SJSA1 (cell line): ENCODE measurements at places on chromosomes 4 and X. TPM values are rescaled to one million over a fixed set of nuclear protein-coding genes. Genes with fewer than 3 reads are reported as not detected.

GLOD5 gene
- total RNA-seq, result not detected in 2 replicates

SOD3 gene
- total RNA-seq, result 1.7 and 2.0 TPM in 2 replicates

ATOH1 gene
- total RNA-seq, result not detected in 2 replicates

SPP1 gene
- 2.7 and 3.6 TPM in 2 replicates for total RNA-seq

MAGEA12 gene
- total RNA-seq, result not detected in 2 replicates

DNA sequence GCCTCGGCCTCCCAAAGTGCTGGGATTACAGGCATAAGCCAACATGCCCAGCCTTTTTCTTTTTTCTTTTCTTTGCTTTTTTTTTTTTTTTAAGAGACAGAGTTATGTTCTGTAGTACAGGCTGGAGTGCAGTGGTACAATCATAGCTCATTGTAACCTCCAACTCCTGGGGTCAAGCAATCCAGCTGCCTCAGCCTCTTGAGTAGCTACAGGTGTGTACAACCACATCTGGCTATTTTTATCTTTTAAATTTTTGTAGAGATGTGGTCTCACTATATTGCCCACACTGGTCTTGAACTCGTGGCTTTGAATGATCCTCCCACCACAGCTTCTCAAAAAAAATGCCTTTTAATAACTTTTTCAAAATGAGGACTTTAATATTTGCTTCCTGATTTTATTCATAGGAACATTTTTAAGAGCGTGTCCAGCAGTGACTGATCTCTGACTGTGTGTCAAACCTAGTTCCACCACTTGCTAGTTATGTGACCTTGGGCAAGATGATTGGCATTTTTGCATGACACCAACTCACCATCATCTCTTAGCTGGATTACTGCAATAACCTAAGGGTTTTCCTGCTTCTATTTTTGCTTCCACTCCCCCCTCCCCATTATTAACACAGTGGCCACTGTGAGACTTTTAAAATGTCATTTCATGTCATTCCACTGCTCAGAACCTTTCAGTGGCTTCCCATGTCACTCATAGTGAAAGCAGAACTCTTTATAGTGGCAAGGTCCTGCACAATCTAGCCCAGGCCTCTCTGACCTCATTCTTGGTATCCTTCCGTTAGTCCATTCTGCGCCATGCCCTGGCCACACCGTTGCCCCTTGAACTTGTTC lies 4.5 kb upstream of the TNIP3 start:
- no peak for DNase-seq

DNA sequence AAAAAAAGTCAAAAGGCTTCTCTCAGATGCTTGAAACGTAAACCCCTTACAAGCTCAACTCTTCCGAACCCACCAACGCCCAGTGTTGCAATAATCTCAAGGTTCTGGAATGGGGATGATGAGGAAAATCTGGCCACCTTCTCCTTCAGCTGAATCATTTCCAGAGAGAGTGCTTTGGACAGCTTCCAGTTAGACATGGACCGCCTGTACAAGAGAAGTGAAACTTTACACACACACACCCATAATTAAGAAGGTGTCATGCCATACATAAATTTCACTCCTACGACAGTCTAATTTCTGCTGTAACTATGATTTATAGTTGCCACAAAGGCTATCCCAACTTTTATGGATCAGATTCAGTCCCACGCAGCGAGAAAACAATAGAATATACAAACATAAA lies 72.3 kb downstream of the PRKG2 start:
- DNase-seq, result no peak

- no peak for DNase-seq
Observed at GRCh38 chrX:109735202-109735744, 2.2 kb upstream of the ACSL4 start.

DNA sequence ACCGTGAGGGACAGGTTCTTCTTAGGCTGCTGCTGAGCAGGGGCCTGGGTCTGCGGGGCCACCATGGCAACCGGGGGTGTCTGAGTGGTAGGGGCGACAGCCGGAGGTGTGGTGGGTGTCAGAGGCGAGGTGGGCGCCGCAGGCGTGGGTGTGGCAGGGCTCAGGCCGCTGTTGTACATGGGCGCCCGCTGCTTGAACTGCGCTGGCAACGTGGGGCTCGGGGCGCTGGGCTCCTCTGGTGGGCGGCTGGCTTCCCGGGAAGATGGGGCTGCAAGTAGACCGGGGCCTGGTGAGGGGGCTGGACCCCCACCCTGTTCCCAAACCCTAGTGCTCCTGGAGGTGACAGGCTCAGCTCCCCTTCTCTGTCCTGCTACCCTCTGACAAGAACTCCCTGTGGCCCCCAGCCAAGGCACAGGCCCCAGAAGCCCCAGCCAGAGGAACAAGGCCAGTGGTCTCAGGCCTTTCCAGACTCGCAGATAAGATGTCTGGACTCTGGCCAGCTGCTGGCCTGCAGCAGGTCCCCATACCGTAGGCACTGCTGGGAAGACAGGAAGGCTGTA lies 24.8 kb downstream of the NELFA start:
- DNase-seq, result no peak

DNA sequence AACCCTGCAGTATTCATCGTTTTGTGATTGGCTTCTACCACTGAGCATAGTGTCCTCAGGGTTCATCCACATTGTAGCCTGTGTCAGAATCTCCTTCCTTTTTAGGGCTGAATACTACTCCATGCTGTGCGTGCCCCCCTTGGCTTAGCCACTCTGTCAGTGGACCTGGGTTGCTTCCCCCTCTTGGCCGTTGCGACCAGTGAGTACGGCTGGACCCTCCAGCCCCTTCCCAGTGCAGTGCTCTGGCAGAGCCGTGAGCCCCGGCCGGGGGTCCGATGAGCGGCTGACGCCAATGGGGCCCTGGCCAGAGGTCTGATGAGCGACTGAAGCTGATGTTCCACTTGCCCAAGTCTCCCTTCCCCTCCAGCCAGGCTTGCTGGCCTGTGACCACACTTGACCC lies 6.9 kb downstream of the BLOC1S4 start:
- DNase-seq, result no peak

DNA sequence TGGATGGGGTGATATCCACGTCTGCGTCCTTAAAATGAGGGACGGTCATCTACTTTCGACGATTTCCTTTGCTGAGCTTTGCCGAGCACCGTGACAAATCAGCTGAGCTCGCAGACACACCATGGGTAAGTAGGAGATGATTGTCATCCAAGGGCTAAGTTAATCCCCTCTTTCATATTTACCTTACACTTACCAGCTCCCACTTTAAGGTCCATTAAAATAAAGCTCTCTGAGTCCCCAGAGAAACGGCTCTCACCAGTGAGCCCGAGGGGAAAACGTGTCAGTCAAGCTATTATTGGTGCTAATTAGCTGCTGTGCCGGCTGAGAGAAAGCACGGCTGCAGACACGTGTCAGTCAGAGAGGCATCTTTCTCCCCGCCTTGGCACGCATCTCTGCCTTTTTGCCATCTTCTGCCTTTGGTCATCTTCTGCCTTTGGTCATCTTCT lies 72.2 kb downstream of the CRLF2 start:
- DNase-seq, result no peak

DNA sequence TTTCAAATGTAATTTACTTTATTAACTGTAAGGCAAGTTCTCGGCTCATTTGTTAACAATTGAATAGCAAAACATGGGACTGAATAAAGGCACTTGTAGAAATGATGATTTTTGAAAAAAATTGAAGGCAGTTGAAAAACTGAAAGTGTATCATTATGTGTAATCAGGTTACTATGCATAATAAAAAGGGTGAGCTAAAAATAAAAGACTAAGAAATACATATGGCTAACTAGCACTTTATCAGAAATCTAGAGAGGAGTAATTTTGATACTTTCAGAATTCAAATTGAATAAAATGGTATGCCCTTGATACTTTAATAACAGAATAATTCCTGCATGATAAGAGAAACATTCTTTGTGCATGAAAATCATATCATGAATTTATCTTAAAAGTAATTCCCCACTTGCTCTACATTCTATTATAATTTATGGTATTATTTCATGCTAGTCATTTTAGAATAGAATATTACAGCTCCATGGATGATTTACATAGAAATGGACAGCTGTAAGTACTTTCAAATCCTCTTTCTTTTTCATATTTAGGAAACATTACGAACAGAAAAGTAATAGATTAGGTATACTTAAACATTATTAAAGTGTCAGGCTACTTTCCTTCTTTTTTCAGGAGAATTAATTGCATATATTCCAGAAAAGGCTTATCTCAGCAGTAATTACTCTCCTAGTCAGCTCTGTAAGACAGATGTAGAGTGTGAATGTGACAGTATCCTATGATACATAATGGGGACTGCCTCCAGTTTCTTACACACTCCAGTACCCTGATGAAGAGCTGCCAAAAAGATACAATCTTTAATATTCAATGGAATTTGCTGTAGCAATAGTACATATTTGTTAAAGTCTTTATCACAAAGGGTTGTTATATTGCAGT lies 697.3 kb downstream of the CCSER1 start:
- no peak for DNase-seq
